Kasumi-1 (cell line): ENCODE measurements at places on chromosomes 5 and 9.

DNA sequence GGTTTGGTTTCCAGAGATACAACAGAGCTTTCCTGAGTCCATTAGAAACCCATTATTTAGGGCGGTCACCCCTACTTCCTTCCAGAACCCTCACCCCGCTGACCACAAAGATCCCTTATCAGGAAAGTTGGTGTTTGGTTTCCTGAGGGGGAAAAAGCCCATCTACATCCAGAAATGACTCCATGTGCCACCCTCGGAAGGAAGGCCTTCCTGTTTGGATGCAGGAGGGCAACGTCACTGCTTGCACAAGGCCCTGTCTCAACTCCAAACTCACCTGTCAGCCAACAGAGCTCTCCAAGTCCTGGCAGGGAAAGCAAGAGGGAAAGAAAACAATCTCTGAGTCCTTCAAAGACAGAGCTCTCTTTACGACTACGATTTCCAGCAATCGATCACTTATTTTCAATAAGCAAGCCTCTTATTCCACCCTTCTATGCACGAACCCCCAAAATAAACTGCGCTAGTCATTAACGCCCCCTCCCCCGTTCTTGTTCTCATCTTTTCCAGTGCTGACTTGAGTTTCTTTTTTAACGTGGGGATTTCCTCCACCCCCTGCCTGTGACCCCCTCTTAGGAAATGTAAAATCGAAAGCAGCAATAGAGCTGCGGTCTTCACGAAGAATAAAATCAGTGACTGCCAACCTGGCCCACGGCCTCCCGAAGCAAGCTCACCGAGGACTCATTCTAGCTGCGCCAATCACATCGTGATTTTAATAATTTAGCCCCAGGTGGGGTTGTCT, 35.7 kb upstream of the NTNG2 start:
- DNase-seq, result no peak

DNA sequence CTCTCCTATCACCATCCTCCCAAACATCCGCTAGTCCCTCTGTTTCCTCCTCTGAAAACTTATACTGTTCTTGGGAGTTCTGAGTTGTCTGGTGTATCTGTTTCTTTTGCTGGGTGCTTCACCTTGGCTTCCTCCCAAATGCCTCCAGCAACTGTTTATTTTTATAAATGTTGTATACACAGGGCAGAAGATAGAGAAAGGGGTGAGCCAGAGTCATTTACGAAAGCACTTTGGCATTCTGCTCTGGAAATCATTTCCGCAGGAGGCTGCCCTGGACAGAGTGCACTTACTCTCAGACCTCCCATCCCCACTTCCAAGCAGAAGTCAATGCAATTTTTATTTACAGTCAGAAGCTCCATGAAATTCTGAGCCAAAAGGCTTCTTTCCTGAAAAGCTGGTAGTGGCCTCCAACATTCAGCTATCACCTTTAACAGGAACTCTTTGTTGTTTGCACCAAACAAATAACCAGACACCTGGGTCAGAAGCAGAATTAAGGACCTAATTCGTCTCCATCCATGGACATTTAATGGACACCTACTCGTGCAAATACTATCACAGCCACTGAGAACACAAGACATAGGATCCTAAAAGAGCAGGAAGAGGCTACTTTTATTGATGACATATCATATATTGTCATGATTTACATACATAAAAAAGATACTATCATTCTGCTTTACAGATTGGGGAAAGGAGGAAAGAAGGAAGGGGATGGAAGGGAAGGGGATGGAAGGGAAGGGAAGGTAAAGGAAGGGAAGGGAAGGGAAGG, 229.5 kb upstream of the PAPPA start:
- no peak for DNase-seq

DNA sequence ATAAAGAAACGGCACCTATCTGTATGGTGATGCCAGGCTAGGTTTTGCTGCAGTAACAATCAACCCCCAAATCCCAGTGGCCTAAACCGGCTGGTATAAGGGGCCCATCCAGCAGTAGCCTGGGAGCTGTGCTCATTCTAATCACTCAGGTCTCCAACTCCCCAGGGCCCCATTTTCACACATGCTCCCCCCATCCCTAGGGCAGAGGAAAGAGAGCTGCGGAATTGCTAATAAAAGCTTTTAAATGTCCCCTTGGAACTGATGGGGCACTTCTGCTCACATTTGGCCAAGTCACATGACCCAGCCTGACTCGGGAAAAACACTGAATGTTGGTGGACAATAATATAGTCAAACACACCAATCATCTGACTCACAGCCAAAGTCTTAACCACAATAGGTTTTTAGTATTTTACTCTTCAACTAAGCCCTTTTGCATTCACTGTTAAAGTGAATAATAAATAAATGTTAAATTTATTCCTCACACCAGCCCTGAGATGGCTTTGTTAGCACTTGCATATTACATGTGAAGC, 1.6 kb downstream of the FBLL1 start:
- no peak for DNase-seq

GRCh38 chr5:19140276-19140675, 847.7 kb downstream of the CDH18 start:
- DNase-seq, result no peak

GRCh38 chr5:91177639-91178038, 205.5 kb downstream of the ARRDC3 start:
- DNase-seq, result no peak
